ENCODE measurements at places on chromosomes 4 and X.

GRCh38 chr4:142265946-142266345 lies 580.2 kb downstream of the INPP4B start:
- no peak for DNase-seq

GRCh38 chrX:150502091-150502490 lies 66.3 kb upstream of the MTM1 start:
- DNase-seq = no peak

- no peak for DNase-seq
Observed at GRCh38 chrX:119017077-119017476, 42.7 kb downstream of the LONRF3 start.

GRCh38 chr4:169059306-169060211 lies 49.5 kb upstream of the CBR4 start:
- DNase-seq = peak; percentile 59

DNA sequence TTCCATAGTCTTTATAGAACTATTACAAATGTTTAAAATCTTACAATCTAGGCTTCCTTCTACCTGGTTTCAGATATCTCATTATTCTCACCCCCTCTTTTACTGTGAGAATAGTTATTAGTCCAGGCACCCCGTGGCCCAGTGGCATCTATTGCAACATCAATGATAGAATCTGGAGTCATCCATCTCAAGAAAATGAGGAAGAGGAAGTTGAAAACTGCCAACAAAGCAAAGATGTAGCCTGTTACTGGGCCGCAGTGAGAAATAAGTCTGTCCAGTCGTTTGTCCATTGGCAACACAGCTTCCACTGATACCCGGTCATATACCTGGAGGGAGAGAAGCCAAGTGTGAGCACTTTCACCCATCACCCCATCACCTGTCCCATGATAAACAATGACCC lies 6.0 kb upstream of the ASB11 start:
- DNase-seq = no peak

- no peak for DNase-seq
Observed at GRCh38 chr4:77347351-77347966, 190.5 kb downstream of the CCNG2 start.

GRCh38 chr4:124486423-124486822 lies 226.1 kb downstream of the ANKRD50 start:
- DNase-seq = no peak

- no peak for DNase-seq
Observed at GRCh38 chr4:80926891-80927290, 103.6 kb upstream of the BMP3 start.

- peak; percentile 90 for DNase-seq
Observed at GRCh38 chr4:37628977-37629609, 57.1 kb downstream of the RELL1 start.

DNA sequence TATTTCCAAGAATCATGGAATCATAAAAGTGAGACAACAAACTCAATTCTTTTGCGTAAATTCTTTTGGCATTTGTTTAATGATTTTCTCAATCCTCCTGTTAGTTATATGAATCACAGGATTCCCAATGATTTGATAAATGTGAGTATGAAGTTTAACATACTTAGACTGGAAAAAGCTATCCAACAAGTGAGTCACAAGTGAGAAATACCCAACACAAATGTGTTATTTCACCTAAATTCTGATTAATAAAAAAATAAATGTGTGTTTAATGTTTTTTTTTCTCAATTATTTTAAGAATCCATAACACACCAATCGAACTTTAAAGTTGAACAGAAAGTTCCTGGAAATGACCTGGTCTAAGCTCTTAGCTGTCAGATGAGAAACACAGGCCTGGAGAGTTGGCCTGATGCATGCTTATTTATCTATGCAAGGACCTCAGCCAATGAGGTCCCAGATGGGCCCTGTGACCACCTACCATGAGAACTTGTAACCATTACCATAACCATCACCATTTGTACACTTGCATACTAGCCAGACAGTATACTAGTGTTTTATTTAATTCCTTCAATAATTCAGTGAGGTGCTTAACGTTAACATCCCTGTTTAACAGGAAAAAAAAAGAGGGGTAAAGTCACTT lies 386.7 kb downstream of the SPRY1 start:
- DNase-seq = peak; percentile 34

DNA sequence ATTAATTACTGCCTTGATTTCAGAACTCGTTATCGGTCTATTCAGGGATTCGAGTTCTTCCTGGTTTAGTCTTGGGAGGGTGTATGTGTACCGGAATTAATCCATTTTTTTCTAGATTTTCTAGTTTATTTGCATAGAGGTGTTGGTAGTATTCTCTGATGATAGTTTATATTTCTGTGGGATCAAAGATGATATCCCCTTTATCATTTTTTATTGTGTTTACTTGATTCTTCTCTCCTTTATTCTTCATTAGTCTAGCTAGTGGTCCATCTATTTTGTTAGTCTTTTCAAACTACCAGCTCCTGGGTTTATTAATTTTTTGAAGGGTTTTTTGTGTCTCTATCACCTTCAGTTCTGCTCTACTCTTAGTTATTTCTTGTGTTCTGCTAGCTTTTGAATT lies 32.1 kb downstream of the CDX4 start:
- no peak for DNase-seq

GRCh38 chr4:176794151-176794550 lies 1.4 kb upstream of the VEGFC start:
- peak; percentile 83 for DNase-seq

GRCh38 chr4:128285085-128285997 lies 2.3 kb downstream of the PGRMC2 start:
- no peak for DNase-seq

GRCh38 chr4:48653217-48654014 lies 126.7 kb downstream of the FRYL start:
- peak; percentile 67 for DNase-seq

DNA sequence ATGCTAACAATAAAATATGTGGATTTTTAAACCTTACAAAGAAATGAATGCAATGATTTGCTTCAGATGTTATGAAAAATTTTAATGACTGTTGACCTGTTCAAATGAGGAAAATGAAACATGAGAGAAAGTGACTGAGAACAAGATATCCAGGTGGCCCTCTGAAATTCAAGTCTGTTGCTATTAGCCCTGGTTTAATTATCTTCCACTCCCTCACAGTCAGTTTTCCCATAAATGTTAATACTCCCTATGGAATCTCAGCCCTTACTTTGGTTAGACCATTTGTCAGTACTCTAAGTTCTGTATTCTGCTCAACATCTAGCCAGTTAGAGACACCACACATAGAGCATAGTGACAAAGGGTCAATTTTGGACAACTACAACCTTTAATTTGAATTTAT lies 327.8 kb downstream of the PDGFC start:
- no peak for DNase-seq

GRCh38 chrX:1385253-1386223 lies 6.4 kb downstream of the SLC25A6 start:
- DNase-seq = no peak

DNA sequence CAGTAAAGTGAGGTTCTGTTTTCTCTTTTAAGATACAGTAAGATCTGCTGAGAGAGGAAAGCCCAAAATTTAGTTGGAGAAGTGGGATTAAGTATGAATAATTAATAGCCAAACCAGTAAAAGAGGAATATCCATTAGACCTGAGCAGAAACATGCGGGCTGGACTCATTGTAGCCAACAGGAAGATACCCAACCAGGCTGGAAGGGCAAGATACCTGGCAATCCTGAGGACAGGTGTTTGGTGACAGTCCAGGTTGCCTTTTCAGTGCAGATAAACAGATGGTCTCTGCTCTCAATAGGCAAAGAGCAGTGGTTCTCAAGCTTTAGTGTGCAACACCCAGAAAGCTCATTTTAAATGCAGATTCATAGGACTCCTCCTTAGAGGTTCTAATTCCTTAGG lies 980.8 kb upstream of the GRID2 start:
- DNase-seq = no peak

DNA sequence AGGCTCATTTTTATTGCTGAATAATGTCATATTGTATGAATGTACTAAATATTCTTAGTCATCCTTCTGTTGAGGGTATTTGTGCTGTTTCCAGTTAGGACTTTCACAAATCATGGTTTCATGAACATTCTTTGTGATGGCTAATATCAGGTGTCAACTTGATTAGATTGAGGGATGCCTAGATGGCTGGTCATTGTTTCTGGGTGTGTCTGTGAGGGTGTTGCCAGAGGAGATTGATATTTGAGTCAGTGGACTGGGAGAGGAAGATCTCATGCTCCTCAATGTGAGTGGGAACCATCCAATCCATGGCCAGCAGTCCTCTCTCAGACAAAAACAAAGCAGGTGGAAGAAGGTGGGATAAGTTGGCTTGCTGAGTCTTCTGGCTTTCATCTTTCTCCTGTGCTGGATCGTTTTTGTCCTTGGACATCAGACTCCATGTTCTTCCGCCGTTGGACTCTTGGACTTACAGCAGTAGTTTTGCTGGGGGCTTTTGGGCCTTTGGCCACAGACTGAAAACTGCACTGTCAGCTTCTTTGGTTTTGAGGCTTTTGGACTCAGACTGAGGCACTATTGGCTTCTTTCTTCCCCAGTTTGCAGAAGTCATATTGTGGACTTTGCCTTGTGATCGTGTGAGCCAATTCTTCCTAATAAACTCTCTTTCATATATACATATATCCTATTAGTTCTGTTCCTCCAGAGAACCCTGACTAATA lies 11.9 kb upstream of the HS3ST1 start:
- DNase-seq = no peak

DNA sequence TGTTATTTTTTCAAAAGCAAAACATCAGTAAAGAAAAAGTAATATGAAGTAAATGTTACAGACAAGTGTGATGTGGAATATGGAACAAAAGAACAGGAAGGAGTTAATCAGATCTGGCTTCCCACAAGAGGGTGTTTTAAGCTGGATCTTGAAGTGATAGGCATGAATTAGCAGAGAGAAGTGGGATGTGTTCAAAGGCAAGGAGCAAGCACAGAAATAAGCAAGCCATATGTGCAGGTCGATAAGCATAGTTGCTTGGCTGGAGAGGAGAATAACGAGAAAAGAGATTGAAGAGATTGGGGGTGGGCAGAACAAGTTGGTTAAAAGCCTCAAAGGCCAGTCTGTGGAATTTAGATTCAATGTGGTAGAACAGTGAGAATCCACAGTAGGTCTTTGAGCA lies 60.9 kb upstream of the PRPS1 start:
- no peak for DNase-seq

DNA sequence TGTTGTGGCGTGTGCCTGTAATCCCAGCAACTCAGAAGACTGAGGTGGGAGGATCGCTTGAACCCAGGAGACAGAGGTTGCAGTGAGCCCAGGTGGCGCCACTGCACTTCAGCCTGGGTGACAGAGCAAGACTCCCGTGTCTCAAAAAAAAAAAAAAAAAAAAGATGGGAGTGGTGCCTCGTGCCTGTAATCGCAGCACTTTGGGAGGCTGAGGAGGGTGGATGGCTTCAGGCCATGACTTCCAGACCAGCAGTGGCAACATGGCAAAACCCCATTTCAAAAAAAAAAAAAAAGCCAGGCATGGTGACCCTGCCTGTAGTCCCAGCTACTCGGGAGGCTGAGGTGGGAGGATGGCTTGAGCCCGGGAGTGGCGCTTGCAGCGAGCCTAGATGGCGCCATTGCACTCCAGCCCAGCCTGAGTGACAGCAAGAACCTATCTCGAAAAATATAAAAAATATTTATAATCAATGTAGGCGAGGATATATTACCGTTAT lies 27.0 kb downstream of the EIF2S3 start:
- DNase-seq = peak; percentile 68

- peak; percentile 44 for DNase-seq
Observed at GRCh38 chrX:107711521-107712181, 63.9 kb downstream of the TSC22D3 start.

- peak; percentile 7 for DNase-seq
Observed at GRCh38 chr4:44145868-44146267, 302.7 kb downstream of the KCTD8 start.

GRCh38 chr4:26985873-26986272 lies 125.2 kb downstream of the STIM2 start:
- peak; percentile 74 for DNase-seq

- DNase-seq = no peak
Observed at GRCh38 chr4:78379040-78379439, 172.5 kb upstream of the ANXA3 start.

DNA sequence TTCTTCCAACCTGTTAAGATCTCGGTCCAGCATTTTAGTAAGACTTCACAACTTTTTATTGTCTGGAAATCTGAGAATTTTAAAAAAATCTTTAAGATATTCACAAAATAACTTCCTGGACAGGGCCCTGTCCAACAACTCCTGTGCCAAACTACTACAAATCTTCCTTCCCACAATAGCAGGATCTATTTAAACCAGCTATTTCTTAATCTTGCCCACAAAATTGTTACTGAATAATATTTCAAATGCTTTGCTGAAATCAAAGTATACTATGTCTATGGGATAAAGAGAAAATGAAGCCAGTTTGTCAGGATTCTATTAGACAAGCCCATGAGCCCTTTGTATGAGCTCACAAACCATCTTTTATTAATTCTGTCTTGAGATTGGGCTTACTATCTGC lies 104.1 kb upstream of the DDIT4L start:
- no peak for DNase-seq

All from fibroblast of villous mesenchyme (primary cell).